ENCODE measurements at places on chromosomes 3 and 15. TPM values are rescaled to one million over a fixed set of nuclear protein-coding genes. Genes with fewer than 3 reads are reported as not detected.

- no peaks in the 10 kb centered on the region for H3K27me3 ChIP-seq
- H3K4me1 ChIP-seq, result no peaks in the 10 kb centered on the region
- H3K27ac ChIP-seq, result no peak overlapping the region
- no peak for DNase-seq
- H3K36me3 ChIP-seq, result no peaks in the 10 kb centered on the region
These were observed 173.5 kb upstream of the LRRN1 start for GRCh38 chr3:3625544-3626271.

- peaks cover 3% of the 10 kb centered on the region for H3K36me3 ChIP-seq
- no peak overlapping the region for H3K4me3 ChIP-seq
- peaks cover 34% of the 10 kb centered on the region for H3K4me1 ChIP-seq
- no peak overlapping the region for H3K27ac ChIP-seq
- DNase-seq, result no peak
- no peaks in the 10 kb centered on the region for H3K27me3 ChIP-seq
These were observed 19.5 kb upstream of the TIMP4 start for GRCh38 chr3:12178091-12178820.

DNA sequence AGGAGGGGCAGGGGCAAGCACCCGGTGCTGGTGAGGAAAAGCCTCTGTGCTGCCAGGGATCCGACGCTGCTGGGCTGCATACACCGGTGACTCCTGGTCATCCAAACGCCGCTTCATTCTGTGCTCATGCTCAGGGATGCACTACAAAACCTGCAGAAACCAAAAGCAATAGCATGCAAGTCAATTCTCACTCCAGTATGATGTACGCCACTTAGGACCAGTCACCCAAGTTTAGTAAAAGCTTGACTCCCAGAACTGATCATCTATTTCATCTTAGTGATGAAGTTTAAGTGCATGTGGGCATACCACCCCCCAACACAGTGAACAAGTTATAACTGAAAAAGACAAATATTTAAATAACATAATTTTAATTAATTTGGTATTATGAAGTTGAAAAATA, 21.2 kb downstream of the SIN3A start:
- peaks cover 21% of the 10 kb centered on the region for H3K4me1 ChIP-seq
- no peaks in the 10 kb centered on the region for H3K27me3 ChIP-seq
- no peak overlapping the region for H3K4me3 ChIP-seq
- peaks cover 65% of the 10 kb centered on the region for H3K36me3 ChIP-seq
- no peak overlapping the region for H3K27ac ChIP-seq
- no peak for DNase-seq

DNA sequence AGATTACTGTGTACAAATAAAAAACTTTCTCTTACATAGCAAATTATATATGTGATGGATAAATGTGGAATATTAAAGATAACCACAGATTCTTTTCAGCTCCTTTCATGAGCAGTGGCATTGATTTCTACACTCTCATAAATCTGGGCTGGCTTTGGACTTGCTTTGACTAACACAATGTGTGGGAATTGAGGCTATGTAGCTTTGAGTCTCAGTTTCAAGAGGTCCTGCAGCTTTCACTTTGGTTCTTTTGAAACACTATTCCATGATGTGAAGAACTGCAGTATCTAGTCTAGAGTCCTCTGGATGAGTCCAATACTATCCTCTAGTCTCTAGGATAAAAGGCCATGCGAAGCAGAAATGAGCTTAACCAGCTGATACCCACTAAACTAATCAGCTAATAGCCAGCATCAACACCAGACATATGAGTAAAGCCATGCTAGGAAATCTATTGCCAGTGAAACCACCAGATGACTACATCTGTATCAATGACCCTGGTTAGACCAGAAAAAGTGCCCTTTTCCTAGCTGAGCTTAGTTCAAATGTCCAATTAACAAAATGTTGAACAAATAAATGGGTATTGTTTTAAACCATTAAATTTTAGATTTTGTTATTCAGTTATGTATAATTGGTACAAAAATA, 274.9 kb upstream of the ZPLD1 start:
- H3K27me3 ChIP-seq, result no peaks in the 10 kb centered on the region
- no peak overlapping the region for H3K27ac ChIP-seq
- no peaks in the 10 kb centered on the region for H3K36me3 ChIP-seq
- H3K4me1 ChIP-seq, result peaks cover 20% of the 10 kb centered on the region
- no peak for DNase-seq

PAQR5 gene
- total RNA-seq, result not detected

DNA sequence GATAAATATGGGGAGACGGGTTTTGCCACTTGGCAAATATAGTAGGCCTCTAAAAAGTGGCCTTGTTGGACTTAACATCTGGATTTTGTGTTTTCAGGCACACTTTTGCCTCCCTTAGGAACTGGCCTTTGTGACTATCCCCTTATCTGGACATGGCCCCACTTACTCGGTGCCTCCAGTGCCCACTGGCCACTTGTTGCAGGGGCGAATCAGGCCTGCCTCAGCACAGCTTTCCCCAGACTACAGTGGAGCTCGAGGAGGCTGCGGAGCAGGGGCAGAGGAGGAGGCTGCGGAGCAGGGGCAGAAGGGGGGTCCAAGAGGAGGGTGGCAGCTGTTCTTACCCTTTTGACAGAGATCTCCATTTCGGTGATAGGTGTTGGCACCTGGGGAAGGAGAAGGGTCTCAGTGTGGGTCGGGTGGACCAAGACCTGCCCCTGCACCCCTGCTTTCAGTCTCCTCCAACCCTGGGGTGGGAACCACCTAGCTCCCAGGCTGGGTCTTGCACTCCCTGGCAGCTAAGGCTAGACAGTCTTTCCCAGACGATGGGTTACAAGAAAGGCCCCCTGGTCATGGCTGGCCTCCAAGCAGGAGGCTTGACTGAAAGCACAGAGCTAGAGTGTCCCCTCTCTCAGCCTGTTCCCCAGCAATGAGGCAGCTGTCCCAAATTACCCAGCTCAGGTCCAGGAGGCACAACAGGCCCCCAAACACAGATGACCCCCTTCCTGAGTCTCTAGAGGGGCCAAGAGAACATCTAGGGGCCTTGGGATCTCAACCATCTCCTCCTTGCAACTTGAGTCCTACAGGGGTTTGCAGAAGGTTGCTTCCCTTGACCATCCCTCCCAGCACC, 6.1 kb downstream of the SEMA3G start:
- peaks cover 5% of the 10 kb centered on the region for H3K27me3 ChIP-seq
- H3K36me3 ChIP-seq, result no peaks in the 10 kb centered on the region
- H3K4me1 ChIP-seq, result no peaks in the 10 kb centered on the region
- no peak for DNase-seq

DNA sequence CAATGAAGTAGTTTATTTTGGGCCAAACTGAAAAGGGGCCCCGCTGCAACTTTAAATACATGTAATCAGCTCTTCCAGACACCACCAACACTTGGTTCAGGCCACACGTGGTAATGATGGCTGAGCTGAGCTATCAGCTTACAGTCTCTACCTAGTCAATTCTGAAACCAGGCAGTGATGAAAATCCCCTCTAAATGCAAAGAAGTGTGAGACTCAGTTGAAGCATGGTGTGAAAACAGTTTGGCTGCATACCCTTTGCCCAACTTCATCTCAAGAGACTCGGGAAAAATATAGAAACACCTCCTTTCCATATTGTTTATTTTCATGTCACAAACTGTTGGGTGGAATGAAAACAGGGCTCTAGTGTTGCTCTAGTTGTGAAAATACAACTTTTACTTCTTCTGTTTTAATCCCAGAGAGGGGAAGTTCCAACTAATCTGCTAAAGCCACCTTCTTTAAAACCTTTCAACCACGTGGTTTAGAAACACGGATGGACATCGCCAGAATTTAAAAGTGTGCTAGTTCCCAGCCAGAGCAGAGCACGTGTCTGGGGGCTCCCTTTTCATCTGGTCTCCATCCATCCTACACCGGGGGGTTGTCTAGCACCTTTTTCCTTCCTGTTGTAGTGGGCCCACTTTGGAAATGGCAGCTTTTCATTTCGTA, 229.1 kb downstream of the EPHB1 start:
- H3K36me3 ChIP-seq, result no peaks in the 10 kb centered on the region
- H3K4me3 ChIP-seq, result no peak overlapping the region
- no peaks in the 10 kb centered on the region for H3K4me1 ChIP-seq
- H3K27me3 ChIP-seq, result no peaks in the 10 kb centered on the region

DNA sequence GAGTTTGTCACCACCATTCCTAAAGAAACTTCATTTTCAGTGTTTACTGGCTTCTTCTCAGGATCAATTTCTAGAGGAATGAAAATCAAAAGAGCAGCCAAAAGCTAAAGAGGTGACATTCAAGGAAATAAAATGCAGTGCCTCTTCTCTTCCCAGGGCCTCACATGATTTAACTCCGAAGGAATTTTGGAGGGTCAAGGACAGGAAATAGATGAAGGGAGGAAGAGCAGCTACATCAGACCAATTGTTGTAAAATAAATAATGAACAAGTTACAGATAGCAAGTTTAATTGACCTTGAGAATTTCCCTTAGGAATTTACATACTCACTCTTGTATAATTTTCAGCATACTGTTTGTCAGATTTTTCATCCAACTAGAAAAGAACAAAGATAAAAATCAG, 78.1 kb downstream of the LRRFIP2 start:
- H3K27me3 ChIP-seq, result no peaks in the 10 kb centered on the region
- H3K36me3 ChIP-seq, result peaks cover 10% of the 10 kb centered on the region
- no peak for DNase-seq
- H3K4me1 ChIP-seq, result no peaks in the 10 kb centered on the region
- H3K4me3 ChIP-seq, result no peak overlapping the region

OXTR gene
- total RNA-seq, result 1.5 TPM

DNA sequence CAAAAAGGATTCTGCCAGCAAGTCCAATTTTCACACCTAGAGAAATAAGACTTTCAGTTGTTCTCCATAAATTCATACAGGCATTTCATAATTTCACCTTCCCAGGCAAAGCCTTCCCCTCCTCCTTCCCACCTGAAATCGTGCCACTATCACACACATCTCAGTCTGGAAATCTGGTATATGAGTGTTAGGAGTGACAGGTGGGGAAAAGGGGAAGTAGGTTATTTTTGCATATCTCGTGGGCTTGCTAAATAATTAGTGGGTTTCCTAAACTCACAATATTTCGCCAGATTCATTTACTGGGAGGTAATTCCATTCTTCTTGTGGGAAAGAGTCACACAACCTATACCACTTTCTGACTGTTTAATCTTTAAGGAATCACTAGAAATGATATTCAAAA, 7.4 kb downstream of the ALDH1A2 start:
- no peak overlapping the region for H3K4me3 ChIP-seq
- no peaks in the 10 kb centered on the region for H3K4me1 ChIP-seq
- DNase-seq, result no peak

GRCh38 chr3:58158442-58159153, 52.2 kb downstream of the DNASE1L3 start:
- H3K4me1 ChIP-seq, result peaks cover 1% of the 10 kb centered on the region
- no peak overlapping the region for H3K27ac ChIP-seq
- peaks cover 20% of the 10 kb centered on the region for H3K36me3 ChIP-seq

DNA sequence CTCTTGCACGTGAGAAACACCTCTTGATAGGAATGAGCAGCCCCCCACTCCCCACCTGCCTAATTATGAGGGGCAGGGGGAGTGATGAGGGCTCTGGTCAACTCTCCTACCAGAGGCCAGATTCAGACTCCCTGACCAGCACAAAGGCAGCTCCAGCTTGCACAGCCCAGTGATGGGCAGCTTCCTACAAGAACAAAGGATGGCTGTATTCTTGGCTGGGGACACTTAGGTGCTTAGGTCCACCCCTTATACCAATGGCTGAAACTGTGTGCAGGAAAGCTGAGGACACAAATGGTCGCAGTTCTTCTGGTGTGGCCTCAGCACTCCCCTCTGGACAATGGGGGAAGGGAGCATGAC, 81.8 kb downstream of the IQSEC1 start:
- H3K27me3 ChIP-seq, result no peaks in the 10 kb centered on the region
- H3K4me3 ChIP-seq, result peak overlapping the region; percentile 13
- no peak overlapping the region for H3K27ac ChIP-seq
- no peak for DNase-seq
- peaks cover 13% of the 10 kb centered on the region for H3K36me3 ChIP-seq

DNA sequence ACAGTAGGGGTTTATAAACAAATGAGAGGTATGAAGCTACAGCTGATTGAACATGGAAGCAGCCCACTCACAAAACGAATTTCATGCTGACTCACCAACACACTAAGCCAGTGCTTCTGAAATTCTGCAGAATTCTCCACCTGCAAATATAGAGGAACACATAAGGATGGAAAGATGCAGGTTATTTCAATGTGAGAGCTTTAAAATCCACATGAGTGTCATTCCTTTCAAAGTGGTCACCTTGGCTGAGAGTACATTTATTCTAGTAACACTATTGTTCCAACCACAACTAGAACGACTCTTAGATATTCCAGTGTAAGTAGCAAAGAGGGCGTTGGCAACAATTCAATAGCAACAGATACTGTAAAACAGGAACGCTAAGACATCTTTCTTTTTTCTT, 189.9 kb upstream of the TSC22D2 start:
- peaks cover 22% of the 10 kb centered on the region for H3K27me3 ChIP-seq
- H3K4me1 ChIP-seq, result peaks cover 2% of the 10 kb centered on the region
- no peaks in the 10 kb centered on the region for H3K36me3 ChIP-seq
- no peak for DNase-seq

DNA sequence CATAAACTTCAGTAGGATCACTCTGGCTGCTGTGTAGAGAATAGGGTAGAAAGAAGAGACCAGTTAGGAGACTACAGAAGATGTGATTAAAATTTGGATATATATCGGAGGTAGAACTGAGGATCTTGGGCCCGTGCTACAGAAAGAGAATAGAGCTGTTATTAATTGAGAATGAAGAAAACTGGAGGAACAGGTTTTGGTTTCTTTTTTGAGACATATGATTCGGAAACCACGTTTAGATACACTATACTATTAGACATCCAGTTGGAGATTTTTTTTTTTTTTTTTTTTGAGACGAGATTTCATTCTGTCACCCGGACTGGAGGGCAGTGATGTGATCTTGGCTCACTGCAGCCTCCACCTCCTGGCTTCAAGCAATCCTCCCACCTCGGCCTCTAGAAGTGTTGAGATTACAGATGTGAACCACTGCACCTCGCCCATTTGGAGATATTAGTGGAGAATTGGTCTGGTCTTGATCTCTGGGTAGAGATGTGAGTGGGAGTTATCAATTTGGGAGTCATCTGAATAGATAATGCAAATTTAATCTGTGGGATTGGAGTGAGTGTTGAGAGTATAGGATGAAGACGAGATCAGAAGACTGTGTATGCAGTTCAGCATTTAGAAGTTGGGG, 50.9 kb downstream of the TCF12 start:
- peaks cover 26% of the 10 kb centered on the region for H3K4me1 ChIP-seq
- no peak overlapping the region for H3K4me3 ChIP-seq
- H3K27ac ChIP-seq, result no peak overlapping the region
- no peak for DNase-seq
- no peaks in the 10 kb centered on the region for H3K36me3 ChIP-seq
